ENCODE measurements at places on chromosomes 4 and X. TPM values are rescaled to one million over a fixed set of nuclear protein-coding genes. Genes with fewer than 3 reads are reported as not detected.

Gene MYOZ2
- 0.63 TPM for polyA plus RNA-seq

Gene NXF2B
- polyA plus RNA-seq, result 0.36 TPM

Gene RPGR
- 15.0 TPM for polyA plus RNA-seq

Gene MTTP
- 459 TPM for polyA plus RNA-seq

Gene MAGEC1
- polyA plus RNA-seq, result not detected

Gene CSAG1
- polyA plus RNA-seq, result not detected

Data from large intestine (tissue), 12 donors.